ENCODE measurements at places on chromosomes 16 and 17.

- peak; percentile 84 for DNase-seq
Measured at GRCh38 chr16:21626659-21627277, 25.6 kb downstream of the IGSF6 start.

DNA sequence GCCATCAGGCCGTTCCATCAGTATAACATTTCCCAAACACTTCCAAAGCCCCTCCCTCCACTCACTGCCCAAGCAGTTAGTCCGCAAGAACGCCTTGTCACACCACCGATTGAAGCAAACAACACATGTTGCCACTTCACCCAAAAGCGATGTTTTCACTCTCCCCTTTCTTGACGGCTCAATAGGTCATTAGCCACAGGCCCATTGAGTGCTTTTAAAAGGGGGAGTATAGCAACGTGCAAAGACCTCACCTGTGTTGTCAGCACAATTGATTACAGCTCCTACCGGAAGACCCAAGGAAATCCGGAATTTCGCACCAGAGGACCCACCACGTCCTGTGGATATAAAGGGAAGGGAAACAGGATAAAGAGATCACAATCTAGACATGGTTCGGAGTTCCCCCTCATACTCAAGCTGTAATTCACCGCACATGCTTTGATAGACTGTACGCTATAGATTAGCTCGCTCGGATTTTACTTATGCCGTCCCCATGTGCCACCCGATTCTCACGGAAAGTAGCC, 690 bp downstream of the RPL23 start:
- peak; percentile 45 for DNase-seq

DNA sequence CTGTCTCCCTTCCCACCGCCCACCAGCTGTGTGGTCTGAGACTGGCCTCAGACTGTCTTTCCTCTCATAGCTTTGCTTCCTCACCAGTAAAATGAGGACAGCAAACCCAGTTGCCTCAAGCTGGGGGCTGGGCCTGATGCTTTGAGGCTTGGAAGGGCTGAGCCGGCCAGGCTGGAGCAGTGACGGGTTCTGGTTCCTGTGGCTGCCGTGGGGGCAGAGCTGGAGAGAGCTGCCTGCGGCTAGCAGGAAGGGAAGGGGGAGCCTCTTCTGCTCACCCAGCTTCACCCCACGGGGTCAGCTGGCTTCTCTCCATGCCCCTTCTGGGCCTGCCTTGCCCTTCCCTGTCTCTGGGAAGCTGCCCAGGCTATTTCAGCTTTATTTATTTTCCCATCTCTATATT, 23.7 kb downstream of the LASP1 start:
- peak; percentile 73 for DNase-seq

- no peak for DNase-seq
Measured at GRCh38 chr17:13510062-13510461, 91.7 kb downstream of the HS3ST3A1 start.

Data from suppressor macrophage treated with lipopolysaccharide for 4 hours (primary cell).